Panc1 (cell line): ENCODE measurements at places on chromosomes 6 and 20. TPM values are rescaled to one million over a fixed set of nuclear protein-coding genes. Genes with fewer than 3 reads are reported as not detected.

SLC22A7 gene
- total RNA-seq: not detected

NCOA3 gene
- total RNA-seq: 47.7 TPM

SIRPD gene
- not detected for total RNA-seq

KIZ gene
- total RNA-seq: 6.5 TPM
